ENCODE measurements at places on chromosomes 7 and 10. TPM values are rescaled to one million over a fixed set of nuclear protein-coding genes. Genes with fewer than 3 reads are reported as not detected.

The PHKG1 gene
- 9.3 TPM for total RNA-seq

The TCAF2 gene
- 6.3 TPM for total RNA-seq

The CLDN12 gene
- total RNA-seq = 29.0 TPM

The ZP3 gene
- total RNA-seq = 2.0 TPM

The PDZD7 gene
- total RNA-seq = 1.6 TPM

The NXPH1 gene
- total RNA-seq = not detected

The CHST12 gene
- 19.6 TPM for total RNA-seq

The DGKB gene
- total RNA-seq = 1.1 TPM

The SPDYE2B gene
- not detected for total RNA-seq

The CD36 gene
- 138 TPM for total RNA-seq

The RSPH10B2 gene
- total RNA-seq = 0.39 TPM

The PMS2 gene
- total RNA-seq = 11.3 TPM

The MYH16 gene
- not detected for total RNA-seq

The MEST gene
- total RNA-seq = 23.0 TPM

The CFAP43 gene
- 0.19 TPM for total RNA-seq

- no peak for DNase-seq
Measured at GRCh38 chr10:18424200-18424599, 227.2 kb downstream of the NSUN6 start.

- DNase-seq = no peak
Measured at GRCh38 chr7:106022193-106022821, 59.2 kb downstream of the CDHR3 start.

GRCh38 chr10:17758200-17758599 lies 6.2 kb downstream of the TMEM236 start:
- DNase-seq = no peak

DNA sequence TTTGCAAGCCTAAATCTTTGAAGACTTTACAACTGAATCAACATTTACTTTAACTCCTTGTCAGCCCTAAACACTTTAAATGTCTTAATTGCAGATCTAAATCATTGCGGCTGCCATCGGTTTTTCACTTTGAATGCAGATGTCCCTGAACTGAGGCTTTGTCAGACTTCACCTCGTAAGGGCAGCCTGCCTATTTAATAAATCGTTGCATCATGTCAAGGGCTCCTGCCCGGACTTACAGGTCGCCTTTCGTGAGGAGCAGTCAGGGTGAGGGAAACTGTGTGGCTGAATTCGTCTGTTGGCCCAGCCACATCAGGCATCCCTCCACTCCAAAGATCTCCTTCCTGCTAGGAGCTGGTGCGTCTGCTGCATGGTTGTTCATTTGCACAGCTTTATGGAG lies 368.2 kb upstream of the NPVF start:
- DNase-seq = no peak

- DNase-seq = no peak
Measured at GRCh38 chr10:8539056-8539455, 484.6 kb downstream of the GATA3 start.

DNA sequence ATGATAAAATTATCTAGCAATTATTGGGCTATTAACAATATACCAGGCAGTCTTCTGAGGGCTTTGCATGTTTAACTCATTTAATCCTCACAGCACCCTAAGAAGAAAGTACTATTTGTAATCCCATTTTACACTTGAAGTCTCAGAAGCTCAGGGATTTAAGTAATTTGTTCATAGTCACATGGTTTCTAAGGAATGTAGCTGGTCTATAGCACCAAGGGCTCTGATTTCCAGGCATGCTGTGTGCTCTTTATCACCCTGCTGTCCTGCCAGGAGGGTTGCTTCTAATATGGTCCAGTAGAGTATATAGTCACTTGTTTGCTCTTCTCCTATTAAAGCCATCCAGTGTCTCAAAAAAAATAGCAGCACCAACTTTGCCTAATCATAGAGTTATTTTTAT lies 417.2 kb downstream of the PLXDC2 start:
- DNase-seq = no peak

GRCh38 chr7:158820656-158821055 lies 8.7 kb downstream of the ESYT2 start:
- DNase-seq = no peak

GRCh38 chr10:75230600-75231038 lies 5.1 kb downstream of the COMTD1 start:
- DNase-seq = peak; percentile 97

- DNase-seq = no peak
Measured at GRCh38 chr10:42990016-42990720, 86.7 kb upstream of the RET start.

DNA sequence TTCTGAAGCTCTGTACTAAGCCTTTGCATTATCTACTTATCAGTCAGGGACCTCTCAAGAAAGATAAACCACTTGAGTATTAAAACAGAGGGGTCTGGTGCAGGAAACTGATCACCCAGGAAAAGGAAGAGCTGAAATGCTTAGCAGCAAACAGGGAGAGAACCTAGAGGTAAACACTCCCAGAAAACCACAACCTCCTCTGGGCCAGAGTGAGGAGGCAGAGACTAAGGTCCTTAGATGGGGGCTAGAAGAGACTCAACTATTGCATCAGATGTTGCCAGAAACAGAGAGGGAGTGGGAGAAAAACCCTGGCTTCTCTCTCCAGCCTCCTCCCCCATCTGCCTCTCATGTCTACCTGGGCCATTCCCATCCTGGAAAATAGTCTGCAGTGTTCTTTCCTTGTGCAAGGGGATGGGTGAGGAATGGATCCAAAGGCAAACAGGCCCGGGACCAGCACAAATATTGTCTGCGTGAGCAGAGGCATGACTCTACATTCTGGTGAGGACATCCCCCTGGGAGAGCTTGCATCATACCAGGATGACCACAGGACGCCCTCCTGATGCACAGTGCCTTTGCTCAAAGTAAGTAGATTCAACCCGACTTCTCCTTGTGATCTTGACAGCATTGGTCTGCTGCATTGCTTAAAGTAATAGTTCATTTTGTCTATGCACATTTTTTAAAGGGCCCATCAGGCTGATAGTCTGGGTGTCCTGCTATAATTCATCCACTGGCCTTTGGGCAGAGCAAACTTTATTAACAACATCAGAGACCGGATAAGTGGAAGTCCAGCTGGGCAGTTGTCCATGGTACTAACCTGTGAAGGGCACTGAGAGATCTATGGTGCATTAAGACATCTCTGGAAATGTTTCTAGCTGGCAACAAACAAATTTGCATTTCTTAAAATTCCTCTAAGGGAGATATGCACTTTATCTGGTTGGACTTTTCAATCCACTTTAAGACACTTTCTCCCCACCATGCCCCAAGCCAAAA lies 22.4 kb upstream of the ODAD2 start:
- no peak for DNase-seq

DNA sequence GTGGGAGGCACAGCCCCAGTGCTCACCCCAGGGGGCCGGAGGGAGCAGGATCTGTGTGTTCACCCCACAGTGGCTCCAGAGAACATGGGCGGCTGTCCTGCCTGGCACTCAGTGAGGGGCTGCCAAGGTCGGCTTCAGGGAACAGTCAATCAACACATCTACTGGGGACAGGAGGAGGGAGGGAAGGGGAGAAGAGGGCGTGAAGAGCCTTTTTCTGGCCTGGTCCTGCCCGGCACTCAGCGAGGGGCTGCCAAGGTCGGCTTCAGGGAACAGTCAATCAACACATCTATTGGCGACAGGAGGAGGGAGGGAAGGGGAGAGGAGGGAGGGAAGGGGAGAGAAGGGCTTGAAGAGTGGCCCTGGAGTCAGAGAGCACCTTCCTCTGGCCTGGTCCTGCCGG lies 184.9 kb downstream of the ADARB2 start:
- no peak for DNase-seq

DNA sequence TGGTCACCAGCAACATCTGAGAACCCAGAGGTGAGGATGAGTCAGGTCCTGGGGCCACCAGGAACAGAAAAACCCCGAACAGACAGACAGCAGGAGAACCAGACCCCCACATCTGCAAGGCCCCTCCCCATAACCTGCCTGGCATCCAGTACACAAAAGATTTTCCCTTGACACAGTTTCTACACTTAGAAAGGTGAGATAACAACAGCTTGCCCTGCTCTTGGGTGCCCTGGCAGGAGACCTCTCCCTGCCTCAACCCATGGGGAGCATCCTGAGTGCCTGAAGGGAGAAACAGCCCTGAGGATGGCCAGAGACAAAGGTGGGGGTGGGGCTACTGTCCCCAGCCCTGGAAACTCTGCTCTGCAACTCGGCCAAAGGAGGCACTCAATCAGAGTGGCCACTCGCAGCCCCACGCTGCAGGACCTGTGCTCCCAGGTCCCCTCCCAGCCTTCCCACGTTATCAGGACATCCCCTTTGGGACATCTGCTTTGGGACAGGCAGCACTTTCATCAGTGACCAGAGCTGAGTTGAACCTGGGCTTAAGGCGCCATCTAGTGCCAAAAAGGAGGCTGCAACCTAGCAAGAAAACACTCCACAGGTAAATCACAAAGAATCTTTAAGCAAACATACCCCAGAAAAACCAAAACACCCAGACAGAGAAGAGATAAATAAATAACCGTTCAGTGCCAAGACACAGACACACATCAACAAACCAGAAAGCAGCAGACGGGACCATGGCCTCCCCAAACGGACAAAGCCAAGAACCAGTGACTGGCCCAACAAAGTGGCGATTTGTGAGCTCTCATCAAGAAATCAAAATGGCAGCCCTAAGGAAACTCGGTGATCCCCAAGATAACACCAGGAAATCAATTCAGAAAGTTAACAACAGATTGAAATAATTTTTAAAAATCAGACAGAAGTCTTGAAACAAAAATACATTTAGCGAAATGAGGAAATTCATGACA lies 233.7 kb downstream of the PTPRN2 start:
- DNase-seq = no peak

DNA sequence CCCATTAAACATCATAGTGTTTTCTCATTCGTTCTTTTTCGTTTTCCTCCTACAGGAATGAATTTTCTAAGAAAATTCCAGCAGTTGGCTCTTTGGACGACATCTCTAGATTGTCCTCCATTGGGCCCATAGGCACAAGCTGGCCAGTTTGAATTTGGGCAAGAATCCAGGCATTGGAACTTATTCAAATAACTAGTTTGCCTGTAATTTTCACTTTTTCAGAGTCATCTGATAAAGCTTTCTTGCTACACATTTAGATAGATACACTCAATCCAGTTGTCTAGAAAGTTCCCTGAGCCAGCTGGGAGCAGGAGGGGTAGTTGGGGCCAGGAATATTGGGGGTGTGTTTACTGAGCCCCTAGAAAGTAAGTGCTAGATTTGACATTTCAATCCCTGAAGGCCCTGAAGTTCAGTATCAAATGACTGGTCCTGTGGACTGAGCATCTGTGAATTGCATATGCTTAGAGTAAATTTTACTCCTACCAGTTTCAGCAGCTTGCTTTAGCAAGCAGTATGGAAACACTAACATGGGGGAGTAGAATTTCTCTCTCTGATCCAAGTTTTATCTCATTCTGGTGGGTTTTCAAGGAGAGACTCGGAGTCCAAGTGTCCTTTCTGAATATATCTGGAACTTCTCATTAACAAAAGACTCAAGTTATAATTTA lies 5.2 kb downstream of the EGFR start:
- no peak for DNase-seq

DNA sequence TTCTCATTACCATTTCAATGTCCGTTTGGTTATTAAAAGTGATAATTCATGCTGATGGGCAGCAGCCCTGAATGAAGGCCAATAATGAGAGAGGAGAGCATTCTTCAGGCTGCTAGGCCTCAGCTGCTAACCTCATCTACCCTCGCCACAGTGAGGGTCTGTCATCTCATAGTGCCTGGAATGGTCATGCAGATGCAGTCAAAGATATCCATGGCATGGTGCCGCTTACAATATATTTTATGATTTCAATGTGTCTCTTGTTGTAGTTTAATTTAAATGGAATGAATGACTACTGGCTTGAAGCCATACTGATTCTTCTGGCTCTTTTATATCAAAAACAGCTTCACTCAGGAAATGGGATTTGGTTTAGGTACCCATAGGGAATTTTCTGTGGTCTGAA lies 126.9 kb downstream of the SLC16A9 start:
- no peak for DNase-seq

GRCh38 chr7:21330462-21331178 lies 97.3 kb upstream of the SP4 start:
- DNase-seq = peak; percentile 68

DNA sequence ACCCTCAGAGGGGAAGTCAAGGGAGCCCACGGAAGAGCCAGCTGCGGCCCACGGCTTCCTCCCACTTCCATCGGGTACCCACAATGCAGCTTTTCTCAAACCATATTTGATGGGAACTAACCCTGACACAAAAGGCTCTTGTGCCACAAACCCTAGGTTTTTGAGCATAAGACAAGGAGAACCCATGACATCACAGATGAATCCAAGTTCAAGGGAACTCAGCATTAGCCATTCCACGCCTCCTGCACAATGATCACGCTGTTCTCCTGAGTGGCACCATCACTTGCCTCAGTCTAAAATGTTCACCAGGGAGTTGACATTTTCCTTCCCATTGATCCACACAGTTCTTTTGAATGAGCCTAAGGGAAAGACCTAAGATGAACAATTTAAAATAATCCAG lies 70.4 kb downstream of the ITIH5 start:
- no peak for DNase-seq

- no peak for DNase-seq
Measured at GRCh38 chr10:117980216-117980615, 66.5 kb downstream of the RAB11FIP2 start.

GRCh38 chr10:22599048-22599561 lies 115.3 kb downstream of the PIP4K2A start:
- no peak for DNase-seq

DNA sequence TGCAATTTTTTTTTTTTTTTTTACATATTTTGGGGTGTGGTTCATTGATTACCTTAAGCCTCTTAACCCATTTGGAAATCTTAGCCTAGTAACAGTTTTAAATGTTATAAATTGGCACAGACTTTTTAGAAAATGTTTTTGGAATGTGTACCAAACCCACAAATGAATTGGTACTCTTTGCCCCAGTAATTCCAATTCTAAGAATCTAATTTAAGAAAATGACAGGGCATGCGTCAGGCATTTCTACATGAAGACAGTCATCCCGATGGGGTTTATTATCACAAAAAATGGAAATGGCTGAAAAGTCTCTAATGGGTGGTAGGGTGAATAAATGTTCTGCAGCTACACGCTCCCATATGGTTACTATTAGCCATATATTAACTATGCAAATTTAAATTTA lies 54.9 kb downstream of the ITIH5 start:
- DNase-seq = no peak

DNA sequence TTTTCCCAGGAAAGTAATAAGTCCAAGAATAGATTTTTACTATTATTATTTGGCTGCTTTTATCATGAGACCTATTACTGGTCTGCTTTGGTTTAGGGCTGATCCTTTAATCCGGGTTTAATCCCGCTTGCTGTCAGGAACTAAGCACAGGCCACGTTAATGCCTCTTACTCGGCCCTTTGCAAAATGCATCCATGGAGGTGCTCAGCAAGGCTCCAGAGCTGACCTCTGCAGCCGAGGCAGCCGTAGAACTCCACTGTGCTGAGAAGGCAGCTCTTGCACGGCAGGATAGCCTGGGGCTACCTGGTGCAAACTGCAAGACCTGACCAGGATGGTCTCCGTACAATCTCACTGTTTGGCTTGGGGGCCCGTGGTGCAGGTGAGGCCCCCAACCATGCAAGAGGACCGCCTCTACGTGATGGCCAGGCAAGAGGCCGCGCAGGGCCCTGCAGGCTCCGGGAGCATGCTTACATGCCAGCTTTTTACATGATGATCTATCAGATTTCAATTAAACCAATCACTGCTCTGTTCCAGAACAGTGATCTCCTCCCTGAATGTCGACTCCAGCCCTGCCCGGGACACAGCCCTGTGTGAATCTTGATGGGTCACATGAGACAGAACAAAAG lies 10.4 kb upstream of the CALML3 start:
- DNase-seq = peak; percentile 36

GRCh38 chr7:18306696-18307095 lies 188.9 kb upstream of the HDAC9 start:
- no peak for DNase-seq

- DNase-seq = no peak
Measured at GRCh38 chr7:44519546-44519945, 21.6 kb downstream of the NPC1L1 start.

All from aorta (tissue), 5 donors.